ENCODE measurements at places on chromosomes 3 and 15. TPM values are rescaled to one million over a fixed set of nuclear protein-coding genes. Genes with fewer than 3 reads are reported as not detected.

The CACNA2D2 gene
- total RNA-seq = 0.03 TPM

The UBAP1L gene
- total RNA-seq = 0.06 TPM

The SPATA12 gene
- 0.34 TPM for total RNA-seq

The CNBP gene
- 547 TPM for total RNA-seq

The CFAP91 gene
- 2.0 TPM for total RNA-seq

The TMCO5A gene
- not detected for total RNA-seq

The SLC22A14 gene
- total RNA-seq = 0.39 TPM

The DOCK3 gene
- total RNA-seq = 0.36 TPM

The GALNT15 gene
- total RNA-seq = 0.69 TPM

The UCN2 gene
- total RNA-seq = 3.0 TPM

The EFCC1 gene
- not detected for total RNA-seq

GRCh38 chr3:101817992-101818391, 31.3 kb upstream of the NFKBIZ start:
- no peak for DNase-seq

GRCh38 chr3:124489506-124489905, 240.7 kb upstream of the UMPS start:
- no peak for DNase-seq

DNA sequence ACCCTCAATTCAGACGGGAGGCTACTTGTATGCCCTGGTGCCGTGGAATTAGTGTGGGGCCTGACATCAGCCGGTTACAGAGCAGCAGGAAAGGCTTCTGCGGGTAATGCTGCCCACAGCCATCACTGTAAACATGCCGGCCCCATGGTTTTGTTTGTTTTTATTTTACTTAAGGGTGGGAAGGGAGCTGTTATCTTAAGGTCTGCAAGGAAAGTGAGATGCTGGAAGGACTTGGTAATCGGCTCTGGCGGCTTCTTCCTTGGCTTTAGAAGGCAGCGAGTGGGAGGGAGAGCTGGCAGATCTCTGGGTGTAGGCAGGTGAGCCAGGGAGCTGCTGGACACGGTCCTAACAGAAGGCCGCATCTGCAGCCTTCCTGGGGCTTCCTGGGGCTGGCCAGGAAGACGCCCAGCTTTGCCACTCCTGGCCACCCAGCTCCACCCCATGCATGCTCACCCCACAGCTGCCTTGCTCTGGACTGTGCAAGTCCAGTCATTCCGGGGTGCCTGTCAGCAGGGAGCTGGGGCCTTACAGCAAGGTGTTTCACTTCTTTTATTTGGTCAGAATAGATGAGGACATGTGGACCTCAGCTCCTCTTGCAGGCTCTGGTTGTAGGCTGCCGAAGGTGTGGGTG, 54.1 kb upstream of the FURIN start:
- peak; percentile 41 for DNase-seq

- DNase-seq = no peak
Measured at GRCh38 chr15:90610190-90610589, 80.5 kb downstream of the CRTC3 start.

DNA sequence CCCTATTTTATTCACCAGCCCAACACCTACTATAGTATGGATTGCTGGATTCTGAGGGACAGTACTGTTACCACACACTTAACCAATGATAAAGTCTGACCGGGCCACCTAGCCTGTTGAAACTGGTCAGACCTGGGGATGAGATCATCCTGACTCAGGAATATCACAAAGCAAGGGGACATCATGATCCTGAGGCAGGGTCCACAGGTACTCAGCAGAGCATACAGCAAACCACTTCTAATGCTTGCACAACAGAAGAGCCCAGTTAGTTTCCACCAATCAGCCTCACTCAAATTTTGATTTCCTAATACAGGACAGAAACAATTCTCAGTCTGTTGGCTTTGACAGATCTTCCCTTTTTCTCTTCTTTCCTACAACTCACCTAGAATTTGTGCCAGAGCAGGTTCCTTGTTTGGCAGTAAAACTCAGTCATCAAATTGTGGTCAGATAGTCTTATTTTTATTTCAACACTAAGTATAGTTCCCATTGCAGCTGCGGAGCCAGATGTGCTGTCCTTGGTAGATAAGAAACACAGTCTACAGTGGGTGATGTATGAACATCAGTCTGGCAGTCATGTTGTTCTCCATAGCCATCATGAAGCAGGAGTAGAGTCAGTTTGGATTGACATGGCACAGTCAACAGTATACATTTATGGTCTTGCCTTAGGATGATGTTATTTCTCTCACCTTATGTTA, 90.1 kb upstream of the PRR23C start:
- DNase-seq = no peak

DNA sequence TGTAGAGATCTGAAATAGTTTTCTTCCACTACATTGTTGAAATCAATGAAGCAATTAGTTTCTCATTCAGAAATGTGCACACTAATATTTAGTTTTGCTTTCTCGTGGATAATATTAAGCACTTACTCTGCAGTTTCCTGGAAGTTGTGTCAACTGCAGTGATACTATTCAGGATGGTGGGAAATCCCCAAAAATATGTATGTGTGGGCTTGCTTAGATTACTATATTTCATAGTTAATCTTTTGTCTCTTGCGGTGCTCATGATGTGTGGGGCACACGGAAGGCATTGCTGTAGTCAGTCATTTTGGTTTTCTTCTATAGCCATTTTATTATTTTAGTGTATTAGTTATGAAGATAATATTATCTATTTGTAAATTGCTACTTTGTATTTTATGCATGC, 19.7 kb downstream of the RAB11A start:
- DNase-seq = no peak

- peak; percentile 27 for DNase-seq
Measured at GRCh38 chr3:76859596-76859995, 180.3 kb upstream of the ROBO2 start.

DNA sequence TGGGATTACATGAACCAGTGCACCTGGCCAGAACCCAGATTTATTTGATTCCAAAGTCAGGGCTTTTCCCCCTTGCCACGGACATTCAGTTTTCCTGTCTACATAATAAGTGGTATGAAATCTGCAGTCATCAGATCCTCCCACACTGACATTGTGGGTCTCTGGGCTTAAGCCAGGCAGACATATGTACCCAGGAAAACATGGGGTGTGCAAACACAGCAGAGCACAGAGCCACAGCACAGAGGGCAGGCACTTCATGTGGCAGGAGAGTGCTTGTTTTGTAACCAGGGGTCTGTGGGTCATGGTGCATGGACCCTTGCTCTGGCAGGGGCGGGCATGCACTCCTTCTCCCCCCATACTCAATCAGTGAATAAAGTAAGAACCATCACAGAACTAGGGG, 6.1 kb upstream of the ABTB1 start:
- DNase-seq = no peak

DNA sequence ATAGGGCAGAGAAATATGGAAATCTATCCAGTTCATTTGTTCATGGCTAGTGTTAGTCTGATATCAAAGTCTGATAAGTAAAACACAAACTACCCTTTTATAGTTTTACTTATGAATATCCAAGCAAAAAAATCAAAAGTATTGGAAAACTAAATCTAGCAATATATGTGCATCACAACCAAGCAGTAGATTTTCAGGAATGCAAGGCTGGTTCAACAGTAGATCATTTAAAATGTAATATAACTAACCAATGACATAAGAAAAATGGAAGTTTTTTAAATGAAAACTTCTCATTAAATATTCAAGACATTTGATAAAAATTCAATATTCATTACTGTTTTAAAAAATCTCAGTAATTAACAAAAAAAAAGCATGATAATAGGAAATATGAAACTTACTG, 12.8 kb upstream of the AQP9 start:
- no peak for DNase-seq

GRCh38 chr15:23075927-23076326, 36.6 kb upstream of the TUBGCP5 start:
- no peak for DNase-seq

DNA sequence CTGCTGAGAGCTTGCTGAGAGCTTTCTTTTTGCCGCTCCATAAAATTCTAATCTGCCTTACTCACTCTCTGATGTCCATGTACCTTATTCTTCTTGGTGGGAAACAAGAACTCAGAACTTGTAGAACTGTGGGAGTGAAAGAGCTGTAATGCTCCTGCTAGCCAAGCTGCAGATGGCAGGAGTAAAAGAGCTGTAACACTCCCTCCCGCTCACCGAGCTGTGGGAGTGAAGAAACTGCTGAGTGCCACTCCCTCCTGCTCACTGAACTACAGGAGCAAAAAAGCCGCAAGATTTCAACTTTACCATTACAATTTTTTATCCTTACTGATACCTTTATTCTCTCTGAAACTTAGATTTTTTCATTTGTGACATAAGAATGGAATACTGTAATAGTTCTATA, 199.1 kb downstream of the SI start:
- no peak for DNase-seq

GRCh38 chr3:87287011-87287410, 10.6 kb upstream of the POU1F1 start:
- DNase-seq = peak; percentile 44

GRCh38 chr3:104582092-104582491, 784.6 kb upstream of the ALCAM start:
- no peak for DNase-seq

- no peak for DNase-seq
Measured at GRCh38 chr15:31285772-31286261, 40.8 kb upstream of the KLF13 start.
